Fibroblast of mammary gland (primary cell): ENCODE measurements at places on chromosomes 1 and 21.

DNA sequence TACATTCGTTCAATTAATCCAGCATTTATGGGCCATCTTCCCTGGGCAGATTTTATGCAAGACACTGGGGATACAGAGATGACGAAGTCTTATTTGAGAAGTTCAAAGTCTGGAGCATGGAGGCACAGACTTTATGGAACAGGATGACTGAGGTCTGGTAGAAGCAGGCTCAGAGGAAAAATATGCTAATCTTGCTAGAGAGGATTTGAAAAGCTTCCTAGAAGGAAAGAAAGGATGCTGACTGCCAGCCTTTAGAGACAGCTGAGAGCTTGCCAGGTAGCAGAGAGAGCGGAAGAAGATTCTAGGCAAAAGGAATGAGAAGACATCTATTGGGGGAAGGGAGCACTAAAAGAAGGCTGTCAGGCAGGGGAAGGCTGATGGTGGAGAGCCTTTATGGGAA is 75.5 kb upstream of the ATP5PO start:
- no peak for DNase-seq

DNA sequence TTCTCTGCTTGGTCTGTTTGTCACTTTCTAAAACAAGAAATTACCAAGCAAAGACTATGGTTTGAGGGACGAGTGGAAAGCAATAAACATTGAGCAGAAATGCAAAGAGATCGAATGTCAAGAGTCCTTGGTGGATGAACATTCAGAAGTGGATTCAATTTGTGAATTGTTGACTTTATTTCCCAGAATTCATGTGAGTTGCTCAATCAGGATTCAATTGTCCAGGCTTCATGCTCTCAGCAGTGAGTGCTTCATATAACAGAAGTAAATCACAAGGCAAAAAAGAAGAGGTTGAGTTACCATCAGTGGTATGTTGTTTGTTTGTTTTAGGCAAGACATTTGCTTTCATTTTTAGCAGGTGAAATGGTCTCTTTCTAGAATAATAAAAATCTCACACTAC is 31.9 kb downstream of the NGF start:
- no peak for DNase-seq

GRCh38 chr1:24959623-24959975 is 29.5 kb upstream of the RUNX3 start:
- no peak for DNase-seq

GRCh38 chr1:73998348-73998959 is 199.5 kb downstream of the LRRIQ3 start:
- DNase-seq: peak; percentile 51

DNA sequence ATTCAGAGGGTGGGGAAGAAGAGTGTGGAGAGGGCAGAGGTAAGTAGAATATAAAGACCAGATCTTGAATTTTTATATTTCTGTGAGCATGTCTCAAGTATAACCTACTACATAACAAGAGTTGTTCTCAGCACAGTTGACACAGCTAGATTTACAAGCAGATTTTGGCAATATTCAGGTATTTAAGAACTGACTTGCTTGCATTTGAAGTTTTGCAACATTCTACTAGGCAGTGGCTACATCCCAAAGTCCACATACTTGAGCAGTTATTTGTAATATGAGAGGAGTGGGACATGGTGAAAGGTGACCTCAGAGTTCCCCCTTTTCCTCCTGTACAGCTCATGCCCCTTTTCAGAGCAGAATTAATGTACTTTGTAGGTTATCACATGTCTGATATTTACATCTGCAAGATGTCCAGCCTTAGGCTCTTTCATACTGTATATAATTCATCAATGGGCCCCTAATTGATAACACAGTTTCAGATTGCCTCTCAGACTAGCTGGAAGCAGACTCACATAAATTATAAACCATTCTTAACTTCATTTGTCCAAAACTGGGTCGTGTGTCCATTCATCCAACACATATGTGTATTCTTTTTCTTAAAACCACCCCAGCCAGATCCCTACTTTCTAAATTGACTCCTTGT is 136.7 kb upstream of the RAVER2 start:
- DNase-seq: peak; percentile 36

- DNase-seq: no peak
These were observed 75.4 kb downstream of the RIPK4 start for GRCh38 chr21:41691205-41692184.

- DNase-seq: no peak
These were observed 60.3 kb downstream of the GALNT2 start for GRCh38 chr1:230127105-230128054.

DNA sequence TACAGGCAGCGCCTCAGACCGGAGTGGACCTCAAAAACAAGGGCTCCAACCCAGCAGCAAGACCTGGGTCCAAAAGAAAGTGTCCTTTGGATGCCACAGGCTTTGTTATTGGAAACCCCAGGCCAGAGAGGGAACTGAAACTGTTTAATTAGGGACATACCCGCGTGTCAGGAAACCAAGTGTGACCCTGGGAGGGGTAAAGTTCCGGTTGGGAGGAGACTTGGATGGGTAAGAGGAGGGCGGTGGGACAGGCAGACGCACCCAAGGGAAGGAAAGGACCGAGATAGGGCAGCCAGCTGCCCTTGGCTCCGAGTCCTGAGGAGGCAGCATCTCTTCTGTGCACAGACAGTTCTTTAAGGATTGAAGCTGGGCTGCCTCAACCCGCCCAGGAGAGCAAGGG is 71.4 kb downstream of the CDC7 start:
- DNase-seq: no peak

DNA sequence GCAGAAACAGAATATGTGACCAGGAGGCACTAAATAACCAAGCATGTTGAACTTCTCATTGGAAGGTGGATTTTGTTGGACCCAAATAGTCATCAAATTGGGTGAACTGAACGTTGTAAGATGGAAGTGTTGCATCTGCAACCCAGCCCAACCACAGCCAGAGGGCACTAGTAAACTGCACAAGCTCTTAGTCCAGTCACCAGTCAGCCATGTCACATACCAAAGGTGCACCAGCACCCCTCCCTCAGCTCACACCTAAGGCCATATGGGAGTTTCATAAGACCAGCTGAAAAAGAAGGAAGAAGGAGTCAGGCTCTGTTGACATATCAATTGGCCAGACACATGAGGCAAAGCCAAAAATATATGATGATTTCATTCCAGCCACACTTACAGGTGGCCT is 481.7 kb upstream of the NR5A2 start:
- peak; percentile 8 for DNase-seq

GRCh38 chr1:224106568-224107281 is 7.2 kb upstream of the FBXO28 start:
- DNase-seq: peak; percentile 53

DNA sequence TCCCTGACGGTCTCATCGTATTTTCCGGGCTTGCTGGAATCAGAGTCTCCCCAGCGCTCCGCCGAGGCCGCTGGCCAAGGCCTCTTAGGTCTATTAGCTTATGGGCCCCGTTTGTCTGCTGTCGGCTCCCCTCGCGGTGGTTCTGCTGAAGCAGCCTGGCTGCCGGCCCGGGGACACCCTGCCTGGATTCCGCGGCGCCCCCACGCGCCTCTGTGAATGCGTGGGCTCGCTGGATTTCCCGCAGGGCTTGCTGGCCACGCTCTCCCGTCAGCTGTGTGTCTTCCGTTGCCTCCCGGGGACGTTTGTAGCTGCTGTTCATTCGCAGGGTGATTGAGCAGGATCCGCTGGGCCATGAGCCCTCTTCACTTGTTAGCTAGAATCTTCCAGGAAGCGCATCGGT is 8.4 kb downstream of the LRRC3 start:
- DNase-seq: no peak

- DNase-seq: peak; percentile 49
These were observed 29.2 kb upstream of the OR2B11 start for GRCh38 chr1:247487057-247487456.

GRCh38 chr1:244941121-244941520 is 76.8 kb upstream of the HNRNPU start:
- DNase-seq: no peak

DNA sequence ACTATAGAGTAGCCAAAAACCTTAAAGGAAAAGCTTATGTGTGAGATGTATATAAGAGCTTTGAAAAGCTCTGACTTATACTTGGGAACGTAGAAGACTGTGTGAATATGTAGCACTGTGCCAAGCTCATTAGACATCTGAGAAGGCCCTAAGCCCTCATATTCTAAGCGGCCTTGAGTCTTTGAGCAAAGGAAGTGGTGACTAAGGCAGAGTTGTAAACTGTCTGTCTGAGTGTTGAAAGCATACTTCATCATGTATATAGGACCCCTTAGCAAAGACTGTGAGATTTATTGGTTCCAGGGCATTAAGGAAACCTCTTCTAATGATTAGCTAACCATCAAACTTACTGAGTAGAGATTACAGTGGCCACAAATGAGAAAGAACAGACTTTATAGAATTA is 153.3 kb upstream of the LYPLAL1 start:
- peak; percentile 10 for DNase-seq

GRCh38 chr1:116767782-116768382 is 13.7 kb downstream of the CD2 start:
- peak; percentile 66 for DNase-seq

GRCh38 chr1:235246022-235246948 is 81.7 kb downstream of the ARID4B start:
- no peak for DNase-seq

DNA sequence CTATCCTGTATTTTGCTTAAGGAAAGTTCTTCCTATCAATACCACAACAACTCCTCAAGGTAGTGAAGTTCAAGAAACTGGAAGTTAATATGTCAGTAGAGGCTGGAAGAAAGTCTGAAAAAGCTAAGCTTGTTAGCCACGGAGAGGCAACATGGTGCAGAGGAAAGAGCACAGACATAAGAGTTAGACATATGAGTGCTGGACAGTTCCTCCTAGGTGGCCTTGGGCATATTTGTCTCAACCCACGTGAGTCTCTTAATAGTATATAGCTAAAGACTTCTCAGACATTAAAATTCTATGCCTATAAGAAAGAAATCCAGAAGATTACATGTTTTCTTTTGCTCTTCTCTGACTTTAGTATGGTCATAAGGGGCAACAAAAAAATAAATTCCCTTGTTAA is 22.8 kb upstream of the RRP15 start:
- DNase-seq: no peak

- no peak for DNase-seq
These were observed 74.4 kb upstream of the GRIK3 start for GRCh38 chr1:37108596-37109188.

DNA sequence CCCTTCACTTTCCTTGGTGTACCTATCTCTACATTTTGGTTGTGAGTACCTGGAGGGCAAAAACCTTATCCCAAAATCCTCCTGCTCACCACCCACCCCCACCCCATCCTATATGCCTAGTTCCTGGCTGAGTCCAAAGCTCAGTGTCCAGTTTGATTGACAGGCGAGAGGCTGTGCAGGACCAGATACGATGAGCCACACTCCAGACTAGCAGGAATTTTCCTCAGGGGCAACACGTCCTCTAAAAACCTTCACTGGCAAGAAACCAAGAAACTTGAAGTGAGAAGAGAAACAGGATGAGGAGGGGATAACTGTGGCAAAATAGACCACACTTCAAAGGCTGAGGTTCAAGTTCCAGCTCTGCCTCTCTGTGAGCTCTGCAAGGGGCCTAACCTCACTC is 1.1 kb upstream of the SLAMF8 start:
- DNase-seq: no peak

DNA sequence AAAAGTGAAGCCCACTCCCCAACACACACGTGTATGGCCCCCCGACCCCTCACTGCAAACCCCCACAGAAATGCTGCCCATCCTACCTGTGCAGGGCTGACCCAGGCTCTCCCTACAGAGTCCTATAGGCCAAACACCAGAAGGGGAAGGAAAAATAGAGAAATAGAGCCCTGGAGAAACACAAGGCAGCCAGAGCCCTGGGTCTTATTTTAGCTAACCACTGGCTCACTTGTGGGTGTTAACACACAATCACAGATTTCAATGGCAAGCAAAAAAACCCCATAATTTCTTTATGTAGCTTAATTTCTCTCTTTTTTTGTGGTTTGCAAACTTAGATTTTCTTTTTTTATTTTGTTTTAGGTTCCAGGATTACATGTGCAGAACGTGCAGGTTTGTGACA is 989 bp upstream of the PIGR start:
- no peak for DNase-seq

DNA sequence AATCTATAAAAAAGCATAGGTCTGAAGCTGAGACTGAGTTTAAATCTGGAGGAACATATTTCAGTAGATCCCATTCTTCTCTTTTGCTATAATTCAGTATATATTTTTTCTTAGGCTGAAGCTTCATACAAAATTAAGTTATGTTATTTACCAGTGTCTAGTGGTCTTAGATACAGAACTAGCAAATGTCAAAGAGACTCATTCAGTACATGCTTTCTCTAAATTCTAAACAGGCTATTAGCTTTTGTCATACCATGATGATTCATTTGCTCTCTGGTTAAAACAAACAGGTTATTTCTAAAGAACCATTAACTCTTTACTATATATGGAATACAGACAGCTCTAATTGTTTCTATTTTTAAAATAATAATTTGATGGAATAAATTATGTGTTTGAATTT is 1170.2 kb upstream of the PRMT6 start:
- DNase-seq: no peak

- no peak for DNase-seq
These were observed 15.9 kb upstream of the EPB41 start for GRCh38 chr1:28898405-28898881.

GRCh38 chr1:37752583-37753471 is 12.1 kb downstream of the EPHA10 start:
- DNase-seq: no peak

- DNase-seq: no peak
These were observed 167.2 kb downstream of the ADGRL2 start for GRCh38 chr1:81967951-81968350.

- no peak for DNase-seq
These were observed 231.5 kb upstream of the SNX7 start for GRCh38 chr1:98429965-98430443.

DNA sequence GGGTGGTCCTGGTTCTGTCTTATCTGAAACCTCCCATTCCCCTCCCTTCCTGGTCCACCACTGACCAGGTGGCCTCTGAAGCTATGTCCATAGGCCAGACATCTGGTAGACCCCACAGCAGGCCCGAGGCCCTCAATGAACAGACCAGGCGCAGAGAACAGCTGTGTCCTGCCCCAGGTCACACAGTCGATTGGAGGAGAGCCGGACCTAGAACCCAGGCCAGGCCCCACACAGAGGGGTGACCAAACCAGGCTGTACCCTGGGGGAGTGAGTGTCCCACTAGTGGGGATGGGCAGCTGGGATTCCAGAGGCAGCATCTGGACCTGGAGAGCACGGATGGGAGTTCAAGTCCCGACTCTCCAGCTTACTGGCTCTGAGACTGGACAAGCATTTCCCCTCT is 29.2 kb downstream of the RNU1-1 start:
- no peak for DNase-seq
